NCI-H510A treated with DMSO at 0.1 percent for 48 hours (cell line): ENCODE measurements at places on chromosomes 2 and 18.

GRCh38 chr18:23587220-23587642, 925 bp upstream of the NPC1 start:
- DNase-seq = no peak

DNA sequence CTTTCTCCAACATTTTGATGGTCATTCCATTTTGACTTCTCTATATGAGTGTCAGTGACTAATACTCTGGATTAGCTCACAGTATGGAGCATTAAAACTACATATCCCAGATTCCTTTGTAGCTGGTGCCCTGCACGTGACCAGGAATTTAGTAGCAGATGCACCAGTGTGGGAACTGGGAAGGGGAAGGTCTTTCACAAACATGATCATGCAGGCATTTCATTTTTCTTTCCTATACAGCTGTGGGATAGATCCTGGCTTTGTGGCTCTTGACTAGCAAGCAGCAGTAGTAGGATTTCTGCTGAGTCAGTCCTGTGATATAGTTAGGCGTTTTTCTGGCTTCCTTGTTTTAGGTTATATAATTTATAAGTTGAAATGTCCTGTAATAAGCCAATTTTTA, 971.0 kb upstream of the CDH2 start:
- DNase-seq = peak; percentile 37

DNA sequence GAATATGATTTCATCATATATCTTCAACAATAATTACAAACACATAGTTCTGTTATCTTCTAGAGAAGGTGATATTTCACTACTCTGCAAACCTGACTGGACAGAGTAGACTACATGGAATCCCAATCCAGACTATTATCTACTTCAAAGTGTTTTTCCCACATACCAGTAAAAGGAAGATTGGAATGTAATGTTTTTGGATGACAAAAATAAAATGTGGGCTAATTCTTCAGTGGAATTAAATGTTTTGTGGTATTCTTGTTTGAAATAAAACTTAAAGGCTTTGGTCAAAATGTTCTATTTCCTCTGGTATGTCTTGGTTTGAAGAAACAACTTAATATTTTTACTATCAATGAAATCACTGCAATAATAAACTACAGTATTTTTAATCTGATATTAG, 22.1 kb downstream of the COL5A2 start:
- DNase-seq = no peak

DNA sequence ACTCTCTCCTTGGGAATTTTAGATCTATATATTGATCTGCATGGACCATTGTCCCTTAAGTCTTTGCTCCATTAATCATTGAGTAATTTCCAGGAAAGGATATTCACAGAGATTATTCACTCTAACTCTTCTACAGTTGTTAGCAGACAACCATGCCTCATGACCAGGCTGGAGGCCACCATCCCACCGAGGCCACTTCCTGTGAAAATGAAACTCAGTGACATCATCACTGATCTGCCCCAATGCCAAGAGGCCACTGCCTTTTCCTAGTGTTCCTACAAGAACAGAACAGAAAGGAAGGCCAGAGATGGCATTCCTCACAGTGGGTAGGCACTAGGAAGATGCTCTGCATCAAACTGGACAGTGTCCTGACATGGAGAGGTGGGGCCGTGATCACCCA, 161.3 kb downstream of the DTNA start:
- no peak for DNase-seq

DNA sequence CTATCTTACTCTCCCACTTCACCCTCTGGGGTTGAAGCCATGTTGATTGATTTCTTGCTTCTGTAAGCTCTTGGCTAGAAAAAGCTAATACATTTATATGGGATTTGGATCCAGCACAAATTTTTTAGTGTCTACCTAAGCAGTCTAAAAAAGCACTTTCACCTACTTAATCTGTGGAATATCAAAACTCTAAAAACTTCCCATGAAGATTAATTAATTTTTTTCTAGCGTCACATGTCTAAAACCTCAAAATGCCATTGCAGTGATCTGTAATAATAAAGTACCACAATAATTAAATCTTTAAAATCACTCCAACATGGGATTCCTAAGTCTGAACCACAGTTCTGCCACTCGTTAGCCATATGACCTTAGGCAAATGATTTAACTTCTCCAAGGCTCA, 180.1 kb downstream of the EN1 start:
- DNase-seq = no peak

- DNase-seq = no peak
Observed at GRCh38 chr2:98935777-98936352, at the start of gene CRACDL. Gene CRACDL (minus strand): TSS chr2:98936225. CDS start chr2:98846800, 89,425 bp downstream.

DNA sequence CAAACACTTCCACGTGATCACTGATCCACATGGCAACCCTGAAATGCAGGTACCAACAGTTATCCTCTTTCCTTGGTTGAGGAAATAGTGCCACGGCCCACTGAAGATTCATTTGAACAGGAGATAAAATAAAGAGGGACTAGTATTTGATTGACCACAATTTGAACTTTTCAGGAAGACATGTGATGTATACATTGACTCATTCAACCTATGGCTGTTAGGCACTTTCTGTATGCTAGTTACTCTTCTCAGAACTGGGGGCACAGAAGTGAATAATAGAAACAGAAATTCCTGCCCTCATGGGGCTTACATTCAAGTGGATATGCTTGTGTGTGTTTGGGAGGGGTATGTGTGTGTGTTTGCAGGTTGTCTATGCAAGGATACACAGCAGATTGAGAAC, 199.6 kb downstream of the PRKCE start:
- DNase-seq = no peak

GRCh38 chr18:45402485-45403056, 212.7 kb upstream of the SLC14A2 start:
- no peak for DNase-seq

DNA sequence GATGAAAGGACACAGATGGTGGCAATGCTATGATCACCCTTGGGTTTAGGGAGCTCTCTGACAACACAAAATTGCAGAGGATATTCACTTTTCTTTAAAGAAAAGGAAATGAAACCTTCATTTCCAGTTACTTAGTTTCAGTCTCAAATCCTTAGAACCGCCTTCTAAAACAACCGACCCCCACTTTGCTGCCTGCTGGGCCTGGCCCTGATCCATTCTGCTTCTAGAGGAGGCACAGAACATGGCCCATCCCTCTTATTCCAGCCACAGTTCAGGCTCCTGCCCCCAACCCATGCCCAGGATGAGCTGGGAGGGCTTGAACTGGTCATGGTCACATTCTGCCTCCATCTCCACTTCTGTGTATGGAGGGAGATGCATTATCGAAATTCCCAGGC, 311.6 kb downstream of the EN1 start:
- DNase-seq = no peak

- DNase-seq = peak; percentile 94
Observed at GRCh38 chr2:228841877-228842276, 429.2 kb downstream of the PID1 start.

- no peak for DNase-seq
Observed at GRCh38 chr2:102139851-102140250, 2.7 kb upstream of the IL1R1 start.

GRCh38 chr2:148545390-148546256, 98.9 kb upstream of the EPC2 start:
- DNase-seq = no peak

- no peak for DNase-seq
Observed at GRCh38 chr2:234578389-234578788, 81.5 kb upstream of the ARL4C start.

DNA sequence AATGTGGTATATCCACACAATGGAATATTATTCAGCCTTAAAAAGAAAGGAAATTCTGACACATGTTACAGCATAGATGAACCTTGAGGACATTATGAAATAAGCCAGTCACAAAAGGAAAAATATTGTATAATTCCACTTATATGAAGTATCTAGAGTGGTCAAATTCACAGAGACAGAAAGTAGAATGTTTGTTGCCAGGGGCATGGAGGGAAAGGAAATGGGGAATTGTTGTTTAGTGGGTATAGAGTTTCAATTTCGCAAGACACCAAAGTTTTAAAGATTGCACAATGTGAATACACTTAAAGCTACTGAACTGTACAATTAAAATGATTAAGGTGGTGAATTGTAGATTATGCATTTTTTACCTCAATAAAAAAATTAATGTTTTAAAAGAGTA, 92.9 kb downstream of the TXNL1 start:
- no peak for DNase-seq

- DNase-seq = no peak
Observed at GRCh38 chr2:205637320-205637602, 45.0 kb upstream of the NRP2 start.

- DNase-seq = no peak
Observed at GRCh38 chr2:72841462-72842125, 15.8 kb upstream of the EXOC6B start.

GRCh38 chr2:8606649-8607550, 75.0 kb upstream of the ID2 start:
- no peak for DNase-seq
